Skin of body (tissue), 3 donors: ENCODE measurements at places on chromosomes 12 and 14.
A peak's percentile ranks its signal among the peaks of the same experiment; 100 is the strongest.

- DNase-seq = no peak
Observed at GRCh38 chr14:94088516-94088915, 7.4 kb downstream of the IFI27L1 start.

- DNase-seq = no peak
Observed at GRCh38 chr12:2351161-2351560, 298.4 kb downstream of the CACNA1C start.

- DNase-seq = no peak
Observed at GRCh38 chr14:72822946-72823611, 70.8 kb downstream of the DPF3 start.

DNA sequence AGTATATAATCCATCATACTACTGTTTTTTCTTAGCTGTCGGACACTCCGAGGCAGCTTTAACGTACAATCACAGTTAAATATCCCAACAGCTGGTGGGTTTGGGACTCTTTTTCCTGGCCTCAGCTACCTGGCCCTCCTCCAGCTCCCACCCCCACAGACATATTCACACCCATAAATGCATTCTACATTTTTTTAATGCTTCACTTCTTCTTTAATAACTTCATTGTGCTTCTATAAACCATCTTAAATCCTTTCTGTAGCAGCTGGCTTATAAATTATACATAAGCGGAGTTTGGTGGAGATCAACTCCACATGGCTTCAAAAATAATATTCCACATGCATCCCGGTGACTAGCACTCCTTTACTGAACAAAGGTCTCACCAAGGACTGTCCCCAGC is 33.3 kb downstream of the TDG start:
- no peak for DNase-seq

DNA sequence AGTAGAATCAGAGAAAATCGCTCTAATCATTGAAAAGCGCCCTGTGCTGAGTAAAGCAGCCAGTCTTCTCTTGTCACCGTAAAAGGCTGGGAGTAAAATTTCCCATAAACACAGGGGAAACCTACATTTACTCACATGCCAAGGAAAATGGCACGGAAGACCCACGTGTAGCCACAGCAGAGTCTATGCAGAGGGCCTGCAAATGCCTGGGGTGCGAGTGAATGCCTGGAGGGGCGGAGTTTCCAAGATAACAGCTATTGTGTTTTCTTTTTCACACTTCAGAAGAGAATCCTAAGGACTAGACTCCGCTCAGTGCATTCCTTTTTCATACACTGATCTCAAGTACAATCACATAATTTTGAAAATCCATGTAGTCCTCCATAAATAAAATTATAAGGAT is 159.9 kb upstream of the FOXN3 start:
- DNase-seq = no peak

DNA sequence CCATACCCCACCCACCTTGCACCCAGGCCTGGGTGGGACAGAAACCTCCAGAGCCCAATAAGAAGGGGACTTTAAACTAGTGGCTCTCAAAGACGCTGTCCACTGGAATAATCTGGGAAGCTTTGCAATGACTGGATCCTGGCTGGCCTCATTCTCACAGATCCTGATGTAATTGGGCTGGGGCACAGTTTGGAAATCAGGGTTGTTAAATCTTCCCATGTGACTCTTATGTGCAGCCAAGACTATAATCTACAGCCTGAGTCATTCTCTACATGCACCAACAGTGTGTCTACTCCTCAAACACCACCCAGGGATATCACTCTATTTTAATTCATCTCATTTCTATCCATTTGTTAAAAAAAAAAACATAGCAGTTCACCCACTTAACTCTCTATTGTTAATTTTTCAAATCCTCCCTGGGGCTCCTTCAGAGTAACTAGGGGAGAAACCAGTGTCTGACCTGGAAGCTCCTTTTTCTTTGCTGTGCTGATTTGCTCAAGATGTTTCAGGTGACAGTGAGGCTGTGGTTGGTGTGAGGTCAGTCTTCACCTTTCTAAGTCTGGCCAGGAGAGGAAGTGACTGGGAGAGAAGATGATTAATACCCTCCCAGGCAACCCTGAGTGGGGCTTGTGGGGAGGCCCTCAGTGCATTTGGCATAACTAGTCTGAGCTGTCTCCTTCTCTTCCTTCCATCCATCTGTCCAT is 211.6 kb upstream of the SFSWAP start:
- peak; percentile 4 for DNase-seq

- DNase-seq = no peak
Observed at GRCh38 chr12:10025236-10025635, 5.2 kb upstream of the CLEC9A start.

DNA sequence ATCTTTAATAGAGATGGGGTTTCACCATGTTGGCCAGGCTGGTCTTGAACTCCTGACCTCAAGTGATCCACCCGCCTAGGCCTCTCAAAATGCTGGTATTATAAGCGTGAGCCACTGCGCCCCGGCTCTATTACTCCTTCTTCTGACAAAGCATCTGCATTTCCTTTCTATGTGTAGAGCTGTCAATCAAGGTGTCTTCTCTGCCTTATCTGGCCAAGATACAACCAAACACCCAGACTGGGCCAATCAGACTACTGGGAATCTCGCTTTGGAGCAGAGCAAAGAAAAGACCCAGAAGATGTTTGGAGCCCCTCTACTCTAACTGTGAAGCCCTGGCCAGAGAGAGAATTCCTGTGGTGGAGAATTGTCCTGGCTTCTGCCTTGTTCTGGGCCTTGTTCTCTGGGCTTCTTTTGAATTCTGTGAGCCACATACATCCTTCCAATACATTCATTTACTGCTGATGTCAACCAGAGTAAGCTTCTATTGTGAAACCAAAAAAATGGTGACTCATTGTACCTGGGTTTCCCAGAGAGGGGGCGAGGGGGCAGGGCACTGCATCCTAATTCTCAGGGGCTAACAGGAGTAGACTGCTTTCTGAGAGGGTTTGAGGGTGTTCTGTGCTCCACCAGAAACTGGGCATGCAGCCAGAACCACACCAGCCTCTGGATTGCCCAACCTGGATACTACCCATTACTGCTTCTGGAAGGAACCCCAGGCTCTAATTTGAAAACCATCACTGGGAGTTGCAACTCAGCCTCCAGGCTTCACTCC is 18.8 kb upstream of the FLVCR2 start:
- no peak for DNase-seq
